NCI-H1048 (cell line): ENCODE measurements at places on chromosomes 3 and 15.

DNA sequence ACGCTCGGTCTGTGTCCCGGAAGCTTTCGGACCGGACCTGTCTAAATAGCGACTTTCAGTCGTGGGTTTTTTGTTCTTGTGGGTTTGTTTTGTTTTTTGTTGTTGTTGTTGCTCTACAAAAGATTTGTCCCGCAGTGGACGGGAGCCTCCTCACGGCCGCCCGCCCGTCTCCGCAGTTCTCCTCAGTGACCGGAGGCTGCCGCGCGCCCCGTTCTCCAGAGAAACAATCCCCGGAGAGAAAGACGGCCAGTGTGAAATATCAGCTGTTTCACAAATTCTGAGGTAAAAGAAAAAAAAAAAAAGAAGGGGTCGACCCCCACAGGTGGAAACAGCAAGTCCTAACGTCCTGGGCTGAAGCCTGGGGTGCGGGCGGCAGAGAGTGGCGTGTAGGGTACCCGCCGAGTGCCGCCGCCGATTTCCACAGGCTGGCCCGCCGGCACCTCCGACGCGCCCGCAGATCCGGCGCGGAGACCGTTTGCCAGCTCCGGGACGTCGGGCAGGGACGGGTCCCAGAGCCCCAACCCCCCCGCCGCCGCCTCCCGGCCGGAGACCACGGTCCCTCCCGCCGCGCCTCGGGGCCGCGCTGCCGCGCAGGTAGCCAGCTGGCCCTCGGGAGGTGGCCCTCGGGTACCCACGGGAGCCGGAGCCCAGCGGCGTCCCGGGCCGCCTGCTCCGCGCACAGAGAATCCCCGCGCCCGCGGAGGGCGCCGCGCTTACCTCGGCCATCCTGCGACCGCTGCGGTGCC lies 478 bp downstream of the BNC1 start:
- DNase-seq, result no peak

GRCh38 chr15:71469413-71469812 lies 340.9 kb upstream of the NR2E3 start:
- DNase-seq, result no peak

GRCh38 chr3:16871915-16872842 lies 12.6 kb upstream of the PLCL2 start:
- DNase-seq, result no peak

GRCh38 chr3:179902061-179902460 lies 134.7 kb downstream of the PEX5L start:
- DNase-seq, result no peak

GRCh38 chr3:193451902-193452301 lies 73.3 kb upstream of the ATP13A5 start:
- no peak for DNase-seq

DNA sequence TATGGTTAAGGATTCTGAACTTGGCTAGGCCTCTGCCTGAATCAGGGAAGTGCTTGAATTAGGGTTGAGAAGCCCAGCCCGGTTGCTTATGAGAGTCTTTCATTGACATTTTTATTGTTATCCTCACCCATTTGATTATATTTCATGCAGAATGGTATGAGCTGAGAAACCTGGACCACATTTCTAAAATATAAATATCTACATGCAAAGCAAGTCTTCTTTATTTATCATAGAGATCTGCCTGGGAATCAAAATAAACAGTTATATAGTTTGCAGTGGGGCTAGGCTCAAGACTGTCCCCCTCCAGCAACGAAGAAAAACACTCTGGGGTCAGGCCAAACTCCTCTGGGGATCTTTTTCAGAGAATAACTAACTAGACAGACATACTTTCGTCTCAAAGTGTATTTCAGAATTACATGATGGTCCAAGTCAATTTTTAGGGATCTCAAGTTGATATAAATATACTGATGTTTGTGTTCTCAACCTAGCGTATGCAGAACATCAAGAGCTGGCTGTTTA lies 675.4 kb upstream of the NR2F2 start:
- no peak for DNase-seq

- DNase-seq, result no peak
Measured at GRCh38 chr3:10242182-10243065, 5.8 kb upstream of the TATDN2 start.

DNA sequence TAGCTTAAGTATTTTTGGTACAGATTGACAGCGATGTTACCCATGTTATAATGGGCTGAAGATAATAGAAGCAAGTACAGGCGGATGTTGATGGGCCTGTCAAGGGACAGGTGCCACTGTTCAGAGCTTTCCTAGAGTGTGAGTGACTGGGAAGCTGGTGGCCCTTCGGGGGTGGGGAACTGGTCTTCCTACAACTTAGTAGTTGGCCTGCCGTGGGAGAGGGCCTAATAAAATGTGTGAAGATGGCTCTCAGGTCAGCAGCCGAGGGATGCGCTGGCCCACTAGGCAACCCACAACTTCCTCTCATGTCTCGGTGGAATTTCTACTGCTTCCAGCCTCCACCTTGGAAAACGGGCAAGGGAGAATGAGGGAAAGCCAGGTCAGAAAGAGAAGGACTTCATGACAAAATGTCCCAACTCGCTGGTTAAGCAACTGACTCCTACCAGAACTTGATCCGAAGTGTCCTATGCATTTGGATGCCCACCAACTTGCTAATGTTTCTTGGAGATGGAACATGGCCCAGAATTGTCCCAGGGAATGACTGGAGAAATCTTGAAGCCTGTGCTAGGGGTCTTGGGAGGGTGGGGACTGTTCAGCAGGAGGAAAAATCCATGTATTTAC lies 1.4 kb downstream of the GYG1 start:
- no peak for DNase-seq

GRCh38 chr3:191414286-191414685 lies 46.7 kb upstream of the PYDC2 start:
- DNase-seq, result no peak

- DNase-seq, result no peak
Measured at GRCh38 chr3:31789429-31789828, 191.6 kb downstream of the OSBPL10 start.

GRCh38 chr3:178518660-178519396 lies 17.4 kb upstream of the KCNMB2 start:
- DNase-seq, result no peak

DNA sequence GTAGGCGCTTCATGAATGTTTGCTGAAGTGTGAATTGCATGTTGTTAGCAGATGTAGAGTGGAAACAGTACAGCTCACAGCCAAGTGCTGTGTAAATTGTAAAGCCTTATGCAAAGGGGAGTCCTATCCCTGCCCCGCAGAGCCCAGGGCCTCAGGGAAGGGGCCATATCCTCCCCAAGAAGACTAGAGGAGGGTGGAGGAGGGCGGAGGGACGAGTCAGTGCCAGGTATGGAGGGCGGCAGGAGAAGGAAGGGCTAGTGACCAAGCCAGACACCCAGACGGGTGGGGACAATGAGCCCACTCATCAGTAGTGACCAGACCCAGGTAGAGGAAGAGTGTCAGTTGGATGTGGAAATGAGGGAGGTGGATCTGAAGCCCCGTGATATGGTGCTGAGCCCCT lies 45.2 kb downstream of the ZNF710 start:
- DNase-seq, result no peak

- no peak for DNase-seq
Measured at GRCh38 chr3:64022451-64023186, 675 bp downstream of the PSMD6 start.
